ENCODE measurements at places on chromosomes 16 and 17.

DNA sequence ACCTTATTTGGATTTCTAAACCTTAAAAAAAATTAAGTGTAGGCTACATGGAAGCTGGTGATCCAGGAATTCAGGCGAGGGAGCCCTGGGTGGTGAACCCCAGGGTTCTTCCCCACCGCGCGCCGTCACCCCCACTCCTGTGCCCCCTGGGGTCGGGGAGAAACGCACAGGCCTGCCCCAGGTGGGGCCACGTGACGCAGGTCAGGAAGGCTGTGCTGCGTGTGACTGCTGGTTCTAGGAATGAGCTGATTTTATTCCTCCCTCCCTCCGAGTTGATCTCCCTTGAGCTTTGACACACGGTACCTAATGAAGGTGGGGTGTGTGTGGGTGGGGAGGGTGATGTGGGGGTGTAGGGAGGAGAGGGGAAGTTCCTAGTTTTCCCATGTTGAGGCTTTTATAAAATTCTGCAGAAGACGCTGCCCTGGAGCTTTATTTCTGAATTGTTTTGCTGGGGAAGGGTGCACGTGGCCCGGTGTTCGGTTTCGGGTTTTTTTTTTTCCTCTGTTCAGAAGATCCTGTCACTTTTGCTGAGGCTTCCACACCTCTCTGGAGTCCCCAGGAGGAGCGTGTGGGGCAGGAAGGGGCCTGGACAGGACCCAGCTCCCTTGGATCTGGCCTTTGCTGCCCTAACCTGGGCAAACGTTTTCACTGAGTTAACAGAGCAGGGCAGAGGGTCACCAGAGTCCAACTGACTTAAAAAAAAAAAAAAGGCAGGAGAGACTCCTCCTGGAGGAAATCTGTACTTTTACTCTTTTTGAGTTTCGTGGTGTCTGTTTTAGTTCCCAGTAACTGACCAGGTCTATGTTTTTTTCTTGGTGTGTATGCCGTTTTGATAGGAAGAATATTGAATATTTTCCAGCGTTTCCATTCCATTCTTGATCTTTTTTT lies 55.8 kb upstream of the GSE1 start:
- peaks cover 12% of the 10 kb centered on the region for H3K4me1 ChIP-seq
- H3K27me3 ChIP-seq = no peaks in the 10 kb centered on the region
- peak overlapping the region; percentile 91 for H3K4me3 ChIP-seq
- peak; percentile 48 for DNase-seq

DNA sequence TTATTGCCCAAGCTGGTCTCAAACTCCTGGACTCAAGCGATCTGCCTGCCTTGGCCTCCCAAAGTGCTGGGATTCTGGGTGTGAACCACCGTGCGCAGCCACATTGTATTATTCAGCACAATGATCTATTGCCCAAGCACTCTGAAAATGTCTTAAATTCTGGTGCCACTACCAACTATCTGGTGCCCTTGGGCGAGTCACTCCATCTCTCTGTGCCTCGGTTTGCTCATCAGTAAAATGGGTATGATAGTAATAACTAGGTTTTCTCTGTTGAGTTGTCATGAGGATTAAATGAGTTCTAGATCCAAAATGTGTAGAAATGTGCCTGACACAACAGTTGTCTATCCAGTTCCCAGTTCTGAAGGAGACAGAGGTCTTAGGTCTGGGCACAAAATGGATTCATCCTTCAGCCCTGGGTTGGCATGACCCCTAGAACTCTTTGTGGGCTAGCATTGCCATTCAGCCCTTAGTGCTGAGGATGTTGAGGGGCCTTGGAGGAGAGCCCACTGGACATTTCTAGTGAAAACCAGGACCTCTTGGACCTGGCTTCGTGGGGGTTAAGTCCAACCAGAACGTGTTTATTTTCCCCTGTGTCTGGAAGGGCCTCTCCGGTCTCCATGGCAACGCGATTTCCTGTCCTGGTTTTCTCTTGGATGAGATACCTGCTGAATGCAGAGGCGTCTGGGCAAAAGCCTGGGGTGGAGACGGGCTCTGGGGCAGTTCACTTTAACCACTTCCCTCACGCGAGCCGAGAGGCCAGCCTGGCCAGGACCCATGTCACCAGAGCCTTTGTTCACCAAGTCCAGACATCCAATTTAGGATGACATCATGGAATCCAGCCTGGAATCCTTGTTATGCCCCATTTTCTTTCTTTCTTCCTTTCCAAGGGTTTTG lies 43.7 kb upstream of the TNRC6A start:
- peak overlapping the region; percentile 81 for H3K27ac ChIP-seq
- no peaks in the 10 kb centered on the region for H3K36me3 ChIP-seq
- no peak overlapping the region for H3K4me3 ChIP-seq
- no peaks in the 10 kb centered on the region for H3K27me3 ChIP-seq
- no peak for DNase-seq

GRCh38 chr16:58109330-58109729 lies 19.9 kb downstream of the CFAP20 start:
- no peak for DNase-seq
- H3K27ac ChIP-seq = no peak overlapping the region
- H3K4me1 ChIP-seq = no peaks in the 10 kb centered on the region
- no peak overlapping the region for H3K4me3 ChIP-seq
- H3K36me3 ChIP-seq = peaks cover 35% of the 10 kb centered on the region
- H3K27me3 ChIP-seq = no peaks in the 10 kb centered on the region

DNA sequence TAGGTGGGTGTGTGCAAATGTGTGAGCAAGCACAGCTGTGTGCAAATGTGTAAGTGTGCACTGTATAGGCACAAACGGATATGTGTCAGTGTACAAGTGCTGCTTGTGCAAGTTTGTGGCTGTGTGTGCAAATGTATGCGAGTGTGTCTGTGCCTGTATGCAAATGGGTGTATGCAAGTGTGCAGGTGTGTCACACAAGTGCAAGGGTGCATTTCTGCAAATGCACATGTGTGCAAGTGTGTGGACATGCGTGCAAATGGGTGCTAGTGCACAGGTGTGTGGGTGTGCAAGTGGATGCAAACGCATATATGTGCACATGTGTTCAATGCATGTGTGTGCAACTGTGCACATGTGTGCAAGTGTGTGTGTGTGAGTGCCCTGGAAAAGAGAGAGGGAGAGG lies 76.5 kb upstream of the TNRC6C start:
- H3K4me3 ChIP-seq = no peak overlapping the region
- H3K27me3 ChIP-seq = no peaks in the 10 kb centered on the region
- peaks cover 31% of the 10 kb centered on the region for H3K4me1 ChIP-seq

Data from MCF 10A (cell line).